ENCODE measurements at places on chromosomes 2 and 18.

DNA sequence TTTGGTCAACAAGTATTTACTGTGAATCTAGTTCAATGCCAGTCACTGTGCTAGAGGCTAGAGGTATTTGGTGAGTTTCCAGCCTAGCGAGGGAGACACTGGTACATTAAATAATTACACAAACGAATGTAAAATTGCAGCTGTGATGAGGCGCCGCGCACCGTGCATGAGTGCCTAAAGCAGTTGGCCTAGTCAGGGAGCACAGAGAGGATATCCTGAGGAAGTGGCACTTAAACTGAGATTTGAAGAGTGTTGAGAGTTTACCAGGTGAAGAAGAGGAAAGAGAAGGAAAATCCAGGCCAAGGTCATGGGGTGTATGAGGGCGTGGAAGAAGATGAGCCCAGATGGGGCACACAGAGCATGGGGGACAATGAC is 157.6 kb upstream of the NDUFV2 start:
- no peak for DNase-seq

DNA sequence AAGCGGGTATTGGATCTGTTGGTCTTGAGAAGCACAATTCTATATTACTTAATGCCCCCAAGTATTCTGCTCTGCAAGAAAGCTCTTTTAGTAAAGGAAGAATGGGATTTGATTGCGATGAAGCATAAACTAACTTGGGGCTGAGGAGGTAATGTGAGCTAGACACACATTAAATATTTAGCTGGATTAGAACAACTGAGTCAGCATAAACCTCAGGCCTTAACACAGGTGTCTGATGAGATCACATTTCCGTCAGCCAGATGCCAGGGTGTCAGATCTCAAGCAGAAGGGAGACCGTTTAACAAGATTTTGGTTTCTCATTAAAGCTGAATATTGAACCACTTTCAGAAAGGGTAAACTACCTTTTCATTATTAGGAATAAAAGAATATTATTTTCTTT is 94.5 kb downstream of the GYPC start:
- no peak for DNase-seq

DNA sequence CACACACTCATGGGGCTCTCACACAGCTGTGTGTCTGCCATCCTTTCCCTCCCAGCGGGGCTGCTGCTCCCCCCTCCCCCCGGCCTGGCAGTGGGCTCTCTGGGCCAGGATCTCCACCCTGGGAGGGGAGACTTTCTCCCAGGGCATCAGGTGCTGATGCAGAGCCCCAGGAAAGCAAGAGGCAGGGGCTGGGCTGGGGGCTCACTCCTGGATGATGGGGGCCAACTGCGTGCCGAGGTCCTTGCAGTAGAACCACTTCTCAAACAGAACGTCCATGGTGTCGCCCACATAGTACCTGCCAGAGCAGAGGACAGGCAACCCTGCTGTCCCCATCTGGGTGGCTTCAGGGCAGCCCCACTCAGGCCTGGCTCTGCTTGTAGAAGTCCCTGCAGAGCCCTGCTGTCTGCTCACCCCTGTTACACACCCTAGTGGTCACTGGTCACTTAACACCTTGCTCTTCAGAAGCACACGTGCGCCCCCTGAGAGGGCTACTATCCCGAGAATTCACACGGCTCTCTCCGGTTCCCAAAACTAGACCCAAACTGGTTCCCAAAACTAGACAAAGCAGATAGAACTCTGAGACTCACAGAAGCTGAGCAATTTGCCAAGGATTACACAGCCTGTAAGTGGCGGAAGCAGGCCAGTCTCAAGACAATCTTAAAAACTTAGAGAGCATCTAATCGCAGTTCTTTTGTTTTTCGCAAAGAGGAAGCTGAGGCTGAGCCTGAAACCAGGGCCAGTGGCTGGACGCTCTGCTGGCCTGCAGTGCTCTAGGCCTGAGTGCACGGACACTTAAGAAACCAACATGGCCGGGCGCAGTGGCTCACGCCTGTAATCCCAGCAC is 6.6 kb upstream of the OXER1 start:
- no peak for DNase-seq

GRCh38 chr2:122174061-122174460 is 418.6 kb downstream of the TSN start:
- no peak for DNase-seq

- no peak for DNase-seq
These were observed 8.7 kb downstream of the SPOPL start for GRCh38 chr2:138510319-138510718.

DNA sequence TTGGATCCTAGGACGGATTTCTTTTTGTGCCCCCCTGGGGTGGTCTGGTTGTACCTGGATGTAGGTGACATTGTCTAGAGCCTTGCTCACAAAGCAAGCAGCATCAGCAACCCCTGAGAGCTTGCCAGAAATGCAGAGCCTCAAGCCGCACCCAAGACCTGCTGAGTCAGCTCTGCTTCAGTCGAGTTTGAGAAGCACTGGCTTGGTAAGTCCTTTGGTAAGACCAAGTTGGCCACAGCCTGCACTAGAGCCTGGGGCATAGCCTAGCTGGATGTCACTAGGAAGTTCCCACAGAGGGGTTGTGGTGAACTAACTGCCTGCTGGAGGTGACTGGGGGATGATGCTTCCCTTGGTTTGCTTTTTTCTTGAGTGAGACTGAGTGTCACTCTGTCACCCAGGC is 6.2 kb downstream of the ABCG5 start:
- DNase-seq = no peak

- DNase-seq = no peak
These were observed 10.4 kb downstream of the TBR1 start for GRCh38 chr2:161426455-161426921.

DNA sequence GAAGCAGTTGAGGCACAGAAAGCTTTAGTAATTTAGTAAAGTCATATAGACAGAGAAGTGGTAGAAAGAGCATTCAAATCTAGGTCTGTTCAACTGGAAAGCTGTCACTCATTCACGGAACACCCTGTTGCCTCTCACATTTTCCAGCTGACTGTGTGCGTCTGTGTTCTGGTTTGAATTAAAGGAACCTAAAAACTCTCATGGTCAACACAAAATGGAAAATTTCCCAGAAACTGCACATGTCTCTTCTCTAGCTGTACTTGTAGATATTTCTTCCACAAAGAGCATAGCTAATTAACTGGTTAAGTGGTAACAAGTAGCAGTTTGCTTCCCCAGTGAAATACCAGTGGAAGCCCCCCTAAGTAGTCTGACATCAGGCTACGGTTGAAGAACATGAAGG is 390.8 kb downstream of the TGIF1 start:
- DNase-seq = no peak

- no peak for DNase-seq
These were observed 157.5 kb downstream of the THADA start for GRCh38 chr2:43438342-43438741.

- no peak for DNase-seq
These were observed 1118.7 kb downstream of the SUCLG1 start for GRCh38 chr2:83340424-83340823.

DNA sequence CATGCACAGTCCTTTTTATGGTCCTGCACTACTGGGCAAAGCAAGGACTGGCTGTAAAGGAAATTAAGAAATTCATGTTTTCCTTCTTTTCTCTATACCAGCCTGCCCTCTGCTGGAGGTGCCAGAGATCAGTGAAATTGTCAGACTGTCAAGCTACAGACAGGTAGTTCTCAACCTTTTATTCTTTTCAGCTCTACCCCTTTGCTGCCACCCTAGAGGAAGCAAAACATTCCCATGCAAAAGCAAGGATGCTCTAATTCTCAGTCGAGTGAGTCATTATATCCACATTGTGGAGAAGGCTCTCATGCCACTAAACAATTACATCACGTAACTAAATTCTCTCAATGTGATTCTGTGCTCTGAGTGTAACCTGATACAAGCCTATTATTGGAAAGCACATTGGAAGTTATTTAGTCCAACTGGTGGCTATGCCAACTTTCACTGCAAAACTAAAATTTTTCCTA is 25.0 kb upstream of the RAPGEF4 start:
- peak; percentile 10 for DNase-seq

DNA sequence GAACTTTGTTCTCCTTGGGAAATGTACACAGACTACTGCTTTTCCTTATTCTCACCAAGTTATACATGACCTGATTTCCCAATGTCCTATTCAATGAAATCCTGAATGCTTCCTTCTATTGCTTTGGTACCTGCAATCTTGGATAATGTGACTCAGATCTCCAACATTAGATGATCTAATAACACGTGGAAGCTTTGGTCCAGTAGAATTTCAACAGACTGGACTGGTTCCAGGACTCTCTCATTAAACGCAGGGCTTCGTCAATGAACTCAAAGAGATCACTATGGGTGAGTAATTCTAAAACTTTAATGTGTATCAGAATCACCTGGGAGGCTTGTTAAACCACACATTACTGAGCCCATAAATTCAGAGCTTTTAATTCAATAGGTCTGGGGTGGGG is 413.6 kb upstream of the KCNH7 start:
- no peak for DNase-seq

DNA sequence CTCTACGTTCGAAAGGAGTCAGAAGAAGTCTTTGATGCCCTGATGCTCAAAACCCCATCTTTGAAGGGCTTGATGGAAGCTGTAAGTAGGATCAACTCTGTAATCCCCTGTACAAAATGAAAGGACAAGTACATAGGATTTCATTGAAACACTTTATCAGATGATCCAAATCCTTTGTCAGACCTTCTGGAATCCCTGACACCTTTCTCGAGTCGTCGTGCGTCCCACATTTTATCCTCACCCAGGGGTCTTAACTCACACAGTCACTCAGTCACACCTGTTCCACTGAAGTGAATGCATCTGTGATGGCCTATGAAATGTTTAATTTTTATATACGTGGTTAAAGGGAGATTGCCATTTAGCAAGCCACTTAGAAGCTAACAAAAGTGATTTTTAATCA is 44.8 kb downstream of the GRHL1 start:
- no peak for DNase-seq

DNA sequence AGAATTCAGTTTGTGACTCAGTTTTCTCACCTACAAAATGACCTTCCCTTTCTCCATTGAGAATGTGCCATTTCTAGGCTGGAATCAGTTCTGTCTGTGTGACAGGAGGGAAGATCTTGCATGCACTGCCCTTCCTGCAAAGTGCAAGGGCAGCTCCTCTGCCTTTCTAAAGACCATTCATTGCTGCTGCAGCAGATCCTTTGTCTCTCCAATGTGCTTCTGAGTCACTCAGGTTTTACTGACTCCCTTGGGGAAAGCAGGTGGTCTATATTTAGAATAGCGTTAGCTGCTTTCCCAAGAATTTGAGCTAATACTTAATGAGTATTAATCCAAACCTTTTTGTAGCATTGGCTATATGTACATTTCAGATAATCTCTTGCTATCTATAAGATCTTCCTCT is 62.5 kb downstream of the DAW1 start:
- DNase-seq = no peak

- DNase-seq = no peak
These were observed 4.3 kb upstream of the GATA6 start for GRCh38 chr18:22165049-22165602.

- no peak for DNase-seq
These were observed 25.1 kb downstream of the CIB4 start for GRCh38 chr2:26615860-26616705.

- DNase-seq = no peak
These were observed 17.5 kb upstream of the PLEKHH2 start for GRCh38 chr2:43619511-43619910.

- DNase-seq = no peak
These were observed 255.4 kb upstream of the CDH2 start for GRCh38 chr18:28432339-28432738.

DNA sequence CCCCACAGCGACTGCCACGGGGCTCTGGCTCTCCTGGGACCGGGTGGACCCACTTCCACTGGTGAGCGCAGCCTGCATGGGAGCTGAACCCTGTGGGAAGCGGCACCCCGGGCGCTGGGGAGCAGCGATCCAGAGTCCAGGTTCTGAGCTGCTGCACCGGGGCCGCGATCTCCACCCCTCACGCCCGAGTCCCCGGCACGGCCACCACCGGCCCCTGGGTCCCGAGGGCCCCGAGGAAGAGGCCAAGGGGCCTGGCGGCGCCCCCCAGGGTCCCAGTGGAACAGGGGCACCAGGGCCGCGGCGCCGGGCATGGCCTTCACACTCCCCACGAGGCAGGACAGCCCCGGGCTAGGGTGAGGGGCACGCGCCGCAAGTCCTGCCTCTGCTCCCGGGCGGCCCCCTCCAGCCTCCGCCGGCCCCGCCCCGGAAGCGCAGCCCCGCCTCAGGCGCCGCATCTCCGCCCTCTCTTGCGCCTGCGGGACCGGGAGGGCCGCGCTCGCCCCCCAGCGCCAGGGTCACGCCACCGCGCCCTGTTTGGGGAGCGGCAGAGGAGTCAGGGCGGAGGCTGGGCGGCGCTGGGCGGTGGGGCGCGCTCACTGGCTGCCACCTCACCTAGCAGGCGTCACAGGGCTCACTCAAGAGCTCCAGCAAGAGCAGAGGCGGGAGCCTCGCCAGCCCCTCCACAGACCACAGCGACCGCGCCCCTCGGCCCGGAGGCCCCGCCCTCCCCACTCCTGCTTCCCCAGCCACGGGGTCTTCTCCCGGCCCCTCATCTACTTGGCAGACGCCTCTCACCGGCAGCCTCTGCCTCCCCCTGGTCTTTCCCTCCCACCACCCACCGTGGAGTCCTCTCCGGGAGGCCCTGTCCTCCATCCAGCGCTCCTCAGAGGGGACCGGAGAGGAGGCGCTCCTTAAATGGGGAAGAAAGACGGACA is 26.8 kb downstream of the THAP4 start:
- DNase-seq = peak; percentile 46

- DNase-seq = no peak
These were observed 1199.1 kb upstream of the GYPC start for GRCh38 chr2:125456693-125457363.

DNA sequence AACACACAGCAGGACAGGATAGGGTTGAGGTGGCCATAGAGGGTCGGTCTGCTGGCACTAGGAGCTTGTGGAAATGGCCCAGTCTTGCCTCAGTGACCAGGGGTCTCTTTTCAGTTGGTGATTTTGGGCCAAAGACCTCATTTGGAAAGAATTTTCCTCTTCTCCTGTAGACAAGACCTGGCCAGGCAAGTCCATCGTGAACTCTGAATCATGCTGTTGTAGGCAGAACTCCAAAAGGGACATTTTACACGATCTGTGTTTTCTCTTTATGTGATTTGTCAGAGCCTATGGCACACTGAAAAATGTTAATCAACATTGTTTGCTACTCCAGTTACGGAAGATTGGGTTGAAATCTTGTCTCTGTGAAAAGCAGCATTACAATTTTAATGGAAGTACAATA is 126.1 kb upstream of the PXDN start:
- DNase-seq = no peak

GRCh38 chr18:22933966-22934423 is 867 bp downstream of the RBBP8 start:
- no peak for DNase-seq

GRCh38 chr2:129458436-129458835 is 521.0 kb upstream of the RAB6C start:
- DNase-seq = no peak

GRCh38 chr2:226860087-226860486 is 24.2 kb downstream of the RHBDD1 start:
- DNase-seq = no peak

GRCh38 chr2:217632043-217632442 is 370.8 kb downstream of the TNS1 start:
- no peak for DNase-seq

- DNase-seq = no peak
These were observed 160.1 kb upstream of the LRP1B start for GRCh38 chr2:142290931-142291330.

- no peak for DNase-seq
These were observed 184.7 kb downstream of the DSEL start for GRCh38 chr18:67331857-67332256.

- DNase-seq = no peak
These were observed 203.5 kb downstream of the CYP26B1 start for GRCh38 chr2:71944183-71944550.

GRCh38 chr2:100178085-100178788 is 35.8 kb upstream of the AFF3 start:
- no peak for DNase-seq

GRCh38 chr18:69838620-69839411 is 108.9 kb downstream of the CD226 start:
- DNase-seq = no peak
